ENCODE measurements at places on chromosomes 7 and 10.

GRCh38 chr10:121596689-121597503 lies 1.3 kb downstream of the FGFR2 start:
- no peak for DNase-seq

- no peak for DNase-seq
Observed at GRCh38 chr7:133609806-133610205, 356.9 kb downstream of the EXOC4 start.

- no peak for DNase-seq
Observed at GRCh38 chr10:241966-242643, 106.8 kb downstream of the ZMYND11 start.

- DNase-seq: no peak
Observed at GRCh38 chr7:16667355-16667754, 21.4 kb downstream of the BZW2 start.

DNA sequence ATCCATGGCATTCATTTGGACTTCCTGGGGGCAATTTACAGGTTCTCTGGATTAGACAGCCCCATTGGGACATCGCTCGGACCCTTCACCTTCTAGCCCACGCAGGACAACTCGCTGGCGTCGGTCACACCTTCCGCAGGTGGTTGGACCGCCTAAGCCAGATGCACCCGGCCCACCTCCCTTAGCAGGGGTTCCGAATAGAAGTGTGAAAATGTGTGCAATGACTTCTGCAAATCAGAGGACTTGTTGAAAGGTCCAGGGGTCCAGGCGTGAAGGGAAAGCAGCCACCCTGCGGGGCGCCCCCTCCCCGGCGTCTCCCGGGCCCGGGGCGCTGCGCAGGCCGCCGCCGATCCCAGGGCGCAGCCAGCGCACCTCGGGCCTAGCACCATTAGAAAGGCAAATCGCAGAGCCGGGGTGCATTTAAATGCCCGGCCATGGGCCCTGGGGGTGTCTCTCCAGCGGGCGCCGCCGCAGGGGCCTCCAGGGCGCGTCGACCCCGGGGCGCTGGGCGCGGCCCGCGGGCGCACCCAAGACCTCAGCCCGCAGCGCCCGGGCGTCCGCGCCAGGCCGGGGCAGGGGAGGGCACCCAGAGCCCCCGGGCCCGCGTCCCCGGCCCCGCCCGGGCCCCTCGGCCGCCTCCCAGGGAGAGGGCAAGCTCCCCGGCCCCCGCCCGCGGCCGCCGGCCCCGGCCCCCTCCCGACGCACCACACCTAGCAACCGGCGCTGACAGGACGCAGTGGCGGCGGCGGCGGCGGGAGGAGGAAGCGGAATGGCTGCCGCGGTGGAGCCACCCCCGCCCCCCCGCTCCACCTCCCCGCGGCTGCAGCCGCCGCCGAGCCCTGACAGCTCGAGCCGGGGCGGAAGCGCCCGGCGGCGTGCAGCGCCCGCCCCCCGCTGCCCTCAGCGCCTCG lies 1.2 kb downstream of the JAZF1 start:
- no peak for DNase-seq

- no peak for DNase-seq
Observed at GRCh38 chr10:77028042-77028441, 609.6 kb downstream of the KCNMA1 start.

DNA sequence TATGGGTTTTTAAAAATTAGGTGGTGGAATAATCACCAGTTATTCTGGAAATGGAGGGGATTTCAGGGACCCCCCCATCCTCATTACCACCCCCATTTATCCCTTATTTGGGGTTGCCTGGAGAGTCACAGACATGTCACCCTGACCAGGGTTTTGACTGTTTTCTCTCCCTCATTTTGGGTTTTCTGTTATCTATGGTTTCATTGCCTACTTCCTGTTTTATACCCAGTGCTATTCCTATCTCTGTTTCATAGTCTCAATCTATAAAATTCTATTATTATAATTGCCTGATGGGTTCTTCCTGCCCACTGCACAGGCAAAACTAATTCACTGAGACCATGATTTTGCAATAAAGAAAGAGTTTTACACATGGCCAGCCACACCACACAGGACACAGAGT lies 15.9 kb upstream of the FAM221A start:
- DNase-seq: no peak

DNA sequence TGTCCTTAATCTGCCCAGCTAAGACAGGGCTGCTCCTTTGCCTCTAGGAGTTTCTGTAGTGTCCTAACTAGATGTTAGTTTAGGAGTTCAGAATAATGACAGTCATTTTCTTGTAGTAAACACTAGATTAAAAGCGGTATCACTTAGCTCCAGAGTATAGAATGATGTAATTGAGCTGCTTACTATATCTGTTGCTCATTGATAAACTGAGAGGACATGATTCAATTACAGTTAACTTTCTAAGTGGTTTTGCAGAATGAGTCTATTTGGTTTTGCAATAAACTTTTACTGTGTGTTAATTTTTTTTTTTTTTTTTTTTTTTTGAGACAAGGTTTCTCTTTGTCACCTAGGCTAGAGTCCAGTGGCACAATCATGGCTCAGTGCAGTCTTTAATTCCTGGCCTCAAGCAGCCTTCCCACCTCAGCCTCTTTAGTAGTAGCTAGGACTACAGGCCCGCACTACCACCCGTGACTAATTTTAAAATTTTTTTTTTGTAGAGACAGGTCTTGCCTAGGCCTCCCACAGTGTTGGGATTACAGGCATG lies 1.8 kb downstream of the STMP1 start:
- no peak for DNase-seq

GRCh38 chr7:52100-52499 lies 140.3 kb upstream of the FAM20C start:
- no peak for DNase-seq

DNA sequence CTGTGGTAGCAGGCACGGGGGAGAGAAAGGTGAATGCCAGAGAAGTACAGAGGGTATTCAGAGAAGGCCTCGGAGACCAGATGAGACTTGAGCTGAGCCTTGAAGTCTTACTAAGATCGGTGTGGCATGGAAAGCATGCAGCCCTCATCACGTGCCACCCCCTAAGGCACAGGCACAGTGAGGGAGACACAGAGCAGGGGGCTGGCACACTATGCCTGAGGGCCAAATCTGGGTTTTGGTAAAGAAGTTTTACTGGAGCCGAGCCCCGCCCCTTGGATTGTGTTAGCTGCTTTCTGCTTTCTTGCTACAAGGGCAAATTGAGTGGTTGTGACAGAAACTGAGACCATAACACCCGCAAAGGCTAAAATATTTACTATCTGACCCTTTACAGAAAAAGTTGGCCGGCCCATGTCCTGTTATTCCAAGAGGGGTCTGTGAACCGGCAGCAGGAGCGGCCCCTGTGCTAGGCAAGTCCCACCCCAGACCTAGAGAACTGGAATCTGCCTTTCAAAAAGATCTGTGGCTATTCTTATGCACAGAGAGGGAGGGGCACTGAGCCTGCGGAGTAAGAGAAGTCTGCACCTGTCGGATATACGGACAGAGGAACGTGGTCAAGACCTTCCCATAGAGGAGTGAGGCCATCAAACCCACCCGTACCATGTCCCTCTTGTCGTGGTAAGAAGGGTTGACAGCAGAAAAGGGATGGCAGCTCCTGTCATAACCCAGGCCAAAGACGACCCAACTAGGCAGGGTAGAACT lies 109.3 kb upstream of the RHEB start:
- DNase-seq: no peak

DNA sequence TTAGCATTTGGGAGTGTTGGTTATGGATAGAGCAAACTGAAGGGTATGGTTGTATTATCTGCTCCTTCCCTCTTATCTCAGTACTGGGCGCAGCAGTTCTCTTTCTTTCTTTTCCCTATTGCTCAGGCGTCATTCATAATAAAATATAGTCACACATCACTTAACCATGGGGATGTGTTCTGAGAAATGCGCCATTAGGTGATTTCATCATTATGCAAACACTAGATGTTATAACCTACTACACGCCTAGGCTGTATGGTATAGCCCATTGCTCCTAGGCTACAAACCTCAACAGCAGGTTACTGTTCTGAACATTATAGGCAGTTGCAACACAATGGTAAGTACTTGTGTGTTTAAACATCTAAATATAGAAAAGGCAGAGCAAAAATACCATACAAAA lies 401.7 kb downstream of the EXOC4 start:
- no peak for DNase-seq

- no peak for DNase-seq
Observed at GRCh38 chr7:80916770-80917741, 1.8 kb downstream of the SEMA3C start.

GRCh38 chr10:62851442-62851841 lies 35.3 kb upstream of the EGR2 start:
- no peak for DNase-seq

GRCh38 chr10:91050371-91051034 lies 129.6 kb upstream of the ANKRD1 start:
- DNase-seq: no peak

DNA sequence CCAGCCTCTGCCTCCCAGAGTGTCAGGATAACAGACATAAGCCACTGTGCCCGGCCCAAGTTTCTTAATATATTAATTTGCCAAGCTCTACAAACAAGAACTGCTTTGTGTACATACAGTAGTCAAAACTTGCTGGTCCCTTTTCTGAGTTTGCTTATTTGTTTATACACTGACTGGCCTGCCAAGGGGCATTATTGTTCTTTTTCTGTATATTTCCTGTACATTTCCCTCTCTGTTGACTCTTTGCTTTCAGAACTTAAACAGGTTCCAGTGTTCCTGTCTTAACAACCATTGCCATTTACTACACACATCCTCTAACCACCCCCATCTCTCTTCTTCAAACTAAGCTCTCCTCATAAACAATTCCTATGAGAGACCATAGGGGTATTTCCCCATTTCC lies 61.5 kb upstream of the RPA3 start:
- no peak for DNase-seq
